ENCODE measurements at places on chromosomes 12 and 14.

GRCh38 chr14:37945959-37946358 is 261.7 kb upstream of the SSTR1 start:
- no peak for DNase-seq

GRCh38 chr14:75204116-75204515 is 27.7 kb upstream of the TMED10 start:
- no peak for DNase-seq

DNA sequence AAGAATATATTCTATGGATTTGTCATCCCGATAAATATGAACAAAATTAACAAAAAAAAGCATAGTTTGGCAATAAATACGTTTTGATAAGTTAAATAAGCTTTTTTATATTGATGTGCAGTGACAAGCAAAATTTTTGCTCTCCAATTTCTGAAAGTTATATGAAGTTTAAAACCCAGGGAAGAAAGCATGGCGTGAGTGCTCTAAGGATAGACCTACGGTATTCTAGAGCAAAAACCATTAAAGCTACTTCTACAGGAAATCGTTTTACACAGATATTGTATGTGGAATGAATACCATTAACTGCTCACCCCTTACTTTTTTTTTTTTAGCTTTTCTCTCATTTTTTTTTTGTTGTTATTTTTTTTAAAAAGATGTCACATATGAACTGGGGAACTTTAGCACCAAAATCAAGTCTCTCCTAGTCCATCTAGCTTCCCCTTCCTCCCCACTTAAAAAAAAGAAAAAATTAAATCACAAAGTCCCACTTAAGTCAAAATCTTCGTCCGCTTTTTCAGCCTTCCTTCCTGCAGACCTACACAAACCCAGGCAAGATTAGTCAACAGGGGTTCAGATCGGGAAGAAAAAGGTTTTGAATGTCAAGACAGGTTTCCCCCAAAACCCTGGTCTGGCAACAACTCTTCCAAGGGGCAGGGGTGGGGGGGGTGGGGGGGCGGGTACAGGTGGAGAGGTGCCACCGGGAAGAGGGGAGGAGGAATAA is 4.4 kb downstream of the ZFP36L1 start:
- no peak for DNase-seq

- no peak for DNase-seq
Measured at GRCh38 chr14:105836730-105837129, 310.3 kb downstream of the TMEM121 start.

DNA sequence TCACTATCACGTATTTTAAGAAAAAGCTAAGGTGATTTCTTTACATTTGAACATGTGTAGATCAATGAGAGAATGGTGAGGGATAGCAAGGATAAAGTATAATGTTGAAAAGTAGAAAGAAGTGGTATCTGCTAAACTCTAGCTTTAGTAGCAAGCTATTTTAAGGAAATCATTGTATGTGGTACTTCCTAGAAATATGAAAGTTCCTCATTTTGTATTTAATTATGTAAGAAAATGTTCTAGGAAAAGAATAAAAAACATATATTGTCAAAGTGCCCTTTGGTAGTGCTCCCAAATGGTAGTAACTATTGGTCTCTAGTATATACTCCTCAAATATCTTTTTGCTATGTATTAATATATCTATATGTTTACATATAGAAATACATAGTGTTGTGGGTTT is 35.7 kb downstream of the RAB21 start:
- DNase-seq, result no peak

- DNase-seq, result no peak
Measured at GRCh38 chr12:108252523-108252922, 86.6 kb downstream of the CMKLR1 start.

GRCh38 chr14:69540654-69541335 is 33.9 kb downstream of the CCDC177 start:
- DNase-seq, result no peak

DNA sequence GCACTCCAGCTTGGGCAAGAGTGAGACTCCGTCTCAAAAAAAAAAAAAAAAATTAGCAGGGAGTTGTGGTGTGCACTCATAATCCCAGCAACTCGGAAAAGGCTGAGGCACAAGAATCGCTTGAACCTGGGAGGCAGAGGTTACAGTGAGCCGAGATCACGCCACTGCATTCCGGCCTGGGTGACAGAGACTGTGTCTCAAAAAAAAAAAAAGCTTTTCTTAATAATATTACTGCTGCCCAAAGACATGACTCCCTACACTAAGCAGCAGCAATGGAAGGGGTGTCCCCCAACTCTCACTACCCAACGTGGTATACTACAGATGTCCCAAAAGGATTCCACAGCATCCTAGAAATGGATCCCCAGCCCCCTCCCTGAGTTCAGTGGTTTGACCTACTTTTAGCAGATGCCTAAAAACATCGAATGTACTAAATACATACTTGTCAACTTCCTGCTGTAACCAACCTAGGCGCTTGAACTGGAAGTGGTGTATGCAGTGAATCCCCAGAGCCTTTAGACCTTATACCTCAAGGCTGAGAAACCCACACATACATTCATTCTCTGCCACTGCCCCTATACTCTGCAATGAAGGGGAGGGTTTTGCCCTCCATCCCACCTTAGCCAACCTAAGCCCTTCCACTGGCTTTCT is 8.5 kb upstream of the FKBP11 start:
- DNase-seq, result no peak

DNA sequence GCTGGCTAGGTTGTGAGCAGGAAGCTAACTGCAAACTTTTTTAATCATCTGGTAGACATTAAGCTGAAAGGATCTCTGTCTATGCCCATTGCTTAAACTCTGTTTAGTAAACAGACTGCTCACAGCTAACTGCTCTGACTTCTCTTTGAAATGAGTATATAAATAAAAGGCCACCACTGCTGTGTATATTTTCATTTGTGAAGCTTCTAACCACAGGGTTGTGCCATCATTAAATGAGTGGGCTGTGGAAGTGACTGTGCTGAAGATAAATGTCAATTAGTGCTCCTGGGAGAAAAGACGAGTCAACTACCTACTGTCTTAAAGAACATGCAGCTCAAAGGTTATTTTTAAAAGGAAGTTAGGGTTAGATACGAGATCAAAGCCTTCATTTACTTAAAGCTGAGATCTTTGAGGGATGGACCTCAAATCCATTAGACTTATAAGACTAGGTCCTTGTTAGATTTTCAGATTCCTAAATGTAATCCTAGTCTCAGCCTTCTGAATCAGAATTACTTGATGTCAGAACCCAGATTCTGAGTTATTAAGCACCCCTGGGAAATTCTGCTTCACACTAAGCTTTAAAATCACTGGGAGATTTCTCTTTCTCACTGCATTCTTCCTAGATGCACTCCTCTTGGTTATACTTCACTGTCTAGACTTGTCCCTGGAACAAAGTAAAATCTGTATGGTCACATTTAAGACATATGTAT is 213.1 kb upstream of the FLRT2 start:
- DNase-seq, result no peak

- no peak for DNase-seq
Measured at GRCh38 chr12:78248321-78248720, 417.6 kb downstream of the NAV3 start.

GRCh38 chr12:103495469-103496456 is at the start of gene C12orf42:
C12orf42 (minus strand) TSS chr12:103495968; CDS start chr12:103478426, 17,542 bp downstream.
- DNase-seq, result no peak

DNA sequence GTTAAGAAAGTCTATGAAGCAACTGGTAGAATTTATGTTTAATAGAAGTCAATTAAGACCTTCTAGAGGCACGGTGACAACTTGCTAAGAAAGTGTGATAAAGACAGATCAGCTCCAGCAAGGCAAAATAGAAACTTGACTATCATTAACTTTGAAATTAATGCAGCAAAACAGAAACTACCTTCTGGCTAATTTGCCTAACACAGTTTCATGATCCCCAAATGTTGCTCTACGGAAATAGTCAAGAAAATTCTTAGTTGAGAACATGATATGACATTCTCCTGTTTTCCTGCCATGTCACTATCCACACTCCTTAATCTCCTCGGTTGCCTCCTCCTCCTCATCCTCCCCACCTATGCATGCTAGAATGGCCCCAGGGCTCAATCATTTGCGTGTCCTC is 4.2 kb downstream of the DENND5B start:
- no peak for DNase-seq

DNA sequence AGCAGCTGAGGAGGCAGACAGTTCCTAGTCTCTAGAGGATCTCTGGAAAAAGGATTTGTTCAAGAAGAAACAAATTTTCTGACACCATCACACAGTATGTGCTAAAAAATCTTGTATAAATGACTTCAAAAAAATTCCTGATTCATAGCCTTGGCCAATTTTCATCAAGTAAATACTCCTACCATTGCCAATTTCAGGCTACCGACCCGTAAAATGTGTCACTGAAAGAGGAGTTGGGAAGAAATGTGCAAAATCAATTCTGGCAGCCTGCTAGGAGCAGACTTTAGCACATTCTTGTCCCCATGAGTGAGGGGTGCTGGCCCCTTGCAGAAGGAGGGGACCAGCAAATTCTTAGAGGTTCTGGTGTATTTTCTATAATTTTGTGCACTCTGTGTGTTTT is 109.4 kb downstream of the TMEM30B start:
- no peak for DNase-seq

GRCh38 chr12:110316861-110317260 is 35.8 kb downstream of the ATP2A2 start:
- DNase-seq, result peak; percentile 60

DNA sequence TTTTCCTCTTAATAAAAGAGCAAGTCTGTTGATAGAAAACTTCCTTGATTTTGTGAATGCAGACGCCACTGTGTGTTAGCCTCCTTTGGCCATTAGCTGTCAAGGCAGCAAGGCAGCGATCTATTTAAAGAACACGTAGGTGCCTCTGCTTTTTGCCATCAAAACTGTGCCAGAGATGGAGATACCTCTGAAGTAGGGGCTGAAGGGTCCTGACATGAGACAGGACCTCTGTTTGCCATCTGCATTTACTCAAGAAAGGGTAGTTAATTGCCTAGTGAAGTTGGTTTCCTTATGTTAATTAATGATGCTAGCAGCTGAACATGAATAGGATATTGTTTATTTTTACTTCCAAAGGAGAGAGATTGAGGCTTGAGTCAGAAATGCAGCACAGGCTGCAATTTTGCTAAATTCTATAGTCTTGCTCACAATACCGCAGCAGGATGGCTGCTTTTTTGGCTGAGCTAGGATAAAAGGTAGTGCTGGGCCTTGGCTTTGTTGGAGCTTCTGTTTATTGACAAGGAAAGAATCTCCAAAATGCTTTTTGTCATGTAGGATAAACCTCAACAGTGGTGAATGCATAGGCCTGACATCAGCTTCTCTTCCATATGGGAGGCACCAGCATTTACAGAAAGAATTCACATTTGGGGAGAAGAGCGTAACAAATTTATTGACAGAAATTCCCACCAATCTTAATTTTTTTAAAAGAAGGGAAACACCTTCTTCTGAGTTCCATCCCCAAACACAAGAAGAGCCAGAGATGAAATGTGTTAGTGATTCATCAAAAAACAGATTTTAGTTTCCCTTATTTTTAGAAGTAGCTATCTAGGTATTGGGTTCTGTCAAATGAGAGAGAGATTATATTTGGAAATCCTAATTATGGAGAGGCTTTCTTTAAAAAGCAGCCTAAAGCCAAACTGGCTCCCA is 13.9 kb upstream of the RPH3A start:
- DNase-seq, result no peak

GRCh38 chr12:92047393-92047826 is 98.2 kb downstream of the BTG1 start:
- no peak for DNase-seq

DNA sequence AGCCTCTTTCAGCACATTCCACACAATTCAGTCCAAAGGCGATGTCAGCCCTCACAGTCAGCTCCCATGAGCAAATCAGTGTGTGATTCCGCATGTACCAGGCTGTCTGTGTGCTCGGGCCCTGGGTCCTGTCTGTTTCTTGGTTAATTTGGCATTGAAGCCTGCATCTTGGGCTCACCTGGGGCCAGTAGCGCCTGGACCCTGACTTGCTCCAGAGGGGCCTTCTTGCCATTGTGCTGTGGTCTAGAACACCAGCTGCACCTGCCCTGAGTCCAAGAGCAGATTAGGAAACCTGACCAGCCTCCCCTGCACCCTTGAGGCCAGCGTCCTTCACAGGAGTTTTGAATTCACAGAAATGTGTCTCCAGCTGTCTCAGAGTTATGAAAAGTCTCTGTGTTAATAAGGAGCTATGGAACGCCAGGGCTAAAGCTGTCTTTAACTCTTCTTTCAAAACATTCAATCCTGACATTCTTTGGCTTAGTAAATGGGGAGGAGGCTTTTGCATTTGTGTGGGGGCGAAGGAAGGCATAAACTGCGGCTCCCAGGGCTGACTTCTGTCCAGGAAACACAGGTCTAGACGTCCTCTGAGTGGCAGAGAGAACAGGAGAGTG is 102.2 kb downstream of the ARF6 start:
- DNase-seq, result no peak

GRCh38 chr12:47997321-47997720 is 7.0 kb downstream of the COL2A1 start:
- DNase-seq, result no peak

DNA sequence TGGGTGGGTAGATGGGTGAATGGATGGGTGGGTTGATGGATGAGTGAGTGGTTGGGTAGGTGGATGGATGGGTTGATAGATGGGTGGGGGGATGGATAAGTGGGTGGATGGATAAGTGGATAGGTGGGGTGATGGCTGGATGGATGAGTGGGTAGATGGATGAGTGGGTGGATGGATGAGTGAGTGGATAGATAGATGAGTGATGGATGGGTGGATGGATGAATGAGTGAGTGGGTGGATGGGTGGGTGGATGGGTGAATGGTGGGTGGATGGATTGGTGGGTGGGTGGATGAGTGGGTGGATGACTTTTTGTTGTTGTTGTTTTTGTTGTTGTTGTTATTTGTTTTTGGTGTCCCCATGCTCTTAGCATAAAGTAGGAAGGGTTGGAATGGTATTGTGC is 45.5 kb downstream of the TBX5 start:
- no peak for DNase-seq

DNA sequence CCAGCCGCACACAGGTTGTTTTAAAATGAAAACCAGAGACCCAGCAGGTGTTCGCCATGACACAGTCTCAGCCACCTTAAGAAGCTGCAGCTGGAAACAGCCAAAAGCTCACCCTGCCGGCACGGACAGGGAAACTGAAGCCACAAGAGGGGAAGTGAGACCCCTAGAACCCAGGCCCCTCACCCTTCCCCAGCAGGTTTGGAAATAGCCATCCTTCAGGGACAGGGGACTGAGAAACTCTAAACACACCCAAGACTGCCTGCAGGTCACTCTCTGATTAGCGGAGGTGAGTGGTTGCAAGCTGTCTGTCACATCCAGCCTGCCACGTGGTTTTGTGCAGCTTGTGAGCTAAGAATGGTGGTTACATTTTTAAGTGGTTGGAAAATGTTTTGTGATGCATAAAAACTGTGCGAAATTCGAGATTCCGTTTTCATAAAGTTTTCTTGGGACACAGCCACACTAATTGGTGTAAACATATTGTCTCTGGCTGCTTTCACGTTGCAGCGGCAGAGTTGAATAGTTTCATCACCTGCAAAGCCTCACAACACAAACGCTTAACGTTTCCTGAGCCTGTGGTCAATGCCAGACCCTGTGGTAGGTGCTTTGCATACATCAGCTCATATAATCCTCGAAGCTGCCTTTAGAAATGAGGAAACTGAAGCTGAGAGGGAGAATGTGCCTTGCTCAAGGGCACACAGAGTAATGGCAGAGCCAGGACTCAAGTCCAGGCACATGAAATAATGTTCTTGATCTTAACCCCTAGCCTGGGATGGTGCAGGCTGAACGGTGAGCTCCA is 1.7 kb upstream of the SELPLG start:
- DNase-seq, result no peak
